Brain (organoid and tissue), 16 donors: ENCODE measurements at places on chromosomes 3 and 15.

- peak; percentile 60 for DNase-seq
Observed at GRCh38 chr3:154180836-154181691, 59.9 kb downstream of the ARHGEF26 start.

- no peak for DNase-seq
Observed at GRCh38 chr3:152056481-152056880, 183.0 kb downstream of the SUCNR1 start.

DNA sequence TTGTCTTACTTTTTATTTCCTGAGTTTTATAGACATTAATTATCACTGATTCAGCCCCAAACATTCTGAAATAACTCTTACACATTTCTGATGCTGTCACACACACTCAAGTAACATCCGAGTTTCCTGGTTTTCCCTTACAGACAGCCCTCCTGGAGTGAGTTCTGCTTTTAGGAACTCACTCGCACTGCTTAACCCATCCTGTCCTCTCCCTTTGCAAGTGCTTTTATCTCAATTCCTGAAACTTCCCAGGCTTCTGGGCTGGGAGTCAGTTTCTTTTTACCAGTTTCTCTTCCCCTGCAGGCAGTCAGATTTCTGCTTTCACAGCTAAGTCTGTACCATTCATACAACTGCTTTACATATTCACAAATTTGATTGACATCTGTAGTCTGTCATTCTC, 15.6 kb upstream of the SH3GL3 start:
- no peak for DNase-seq

GRCh38 chr3:29181149-29181780, 99.6 kb upstream of the RBMS3 start:
- DNase-seq: no peak

GRCh38 chr3:173912126-173912525, 514.6 kb downstream of the NLGN1 start:
- peak; percentile 28 for DNase-seq

DNA sequence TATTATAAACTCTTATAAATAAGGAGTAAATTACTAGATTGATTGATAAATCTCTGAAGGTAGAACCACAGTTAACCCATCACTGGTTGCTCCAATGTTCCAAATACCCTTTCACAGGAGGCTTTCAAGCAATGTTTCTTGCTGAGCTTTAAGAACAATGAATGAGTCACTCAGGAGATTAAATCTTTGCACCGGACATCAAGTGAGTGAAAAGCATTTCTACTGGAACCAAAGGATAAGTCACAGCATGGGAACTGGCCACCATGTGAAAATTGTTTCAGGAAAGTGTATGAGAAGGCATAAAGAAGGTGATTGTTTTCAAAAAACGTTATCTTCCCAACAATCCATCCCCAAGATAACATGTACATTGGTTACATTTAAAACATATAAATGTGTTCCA, 90.6 kb downstream of the CNTN3 start:
- DNase-seq: no peak

DNA sequence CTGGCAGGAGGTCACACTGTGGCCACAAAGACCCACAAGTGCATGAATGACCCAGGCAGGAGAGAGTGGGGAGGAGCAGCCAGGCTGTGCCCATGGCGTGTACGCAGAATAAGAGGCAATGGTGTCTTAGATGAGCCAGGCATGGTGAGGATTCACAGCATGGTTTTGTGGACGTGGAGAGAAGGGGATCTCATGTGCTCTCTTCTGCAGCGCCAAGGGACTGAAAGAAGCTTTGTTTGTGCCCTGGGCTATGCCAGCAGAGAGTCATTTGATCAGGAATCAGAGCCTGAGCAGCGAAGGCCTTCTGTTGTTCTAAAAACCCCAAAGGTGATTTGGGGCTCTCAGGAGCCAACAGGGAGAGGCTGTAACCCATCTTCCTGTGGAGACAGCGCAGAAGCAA, 18.7 kb upstream of the RPP14 start:
- DNase-seq: no peak

DNA sequence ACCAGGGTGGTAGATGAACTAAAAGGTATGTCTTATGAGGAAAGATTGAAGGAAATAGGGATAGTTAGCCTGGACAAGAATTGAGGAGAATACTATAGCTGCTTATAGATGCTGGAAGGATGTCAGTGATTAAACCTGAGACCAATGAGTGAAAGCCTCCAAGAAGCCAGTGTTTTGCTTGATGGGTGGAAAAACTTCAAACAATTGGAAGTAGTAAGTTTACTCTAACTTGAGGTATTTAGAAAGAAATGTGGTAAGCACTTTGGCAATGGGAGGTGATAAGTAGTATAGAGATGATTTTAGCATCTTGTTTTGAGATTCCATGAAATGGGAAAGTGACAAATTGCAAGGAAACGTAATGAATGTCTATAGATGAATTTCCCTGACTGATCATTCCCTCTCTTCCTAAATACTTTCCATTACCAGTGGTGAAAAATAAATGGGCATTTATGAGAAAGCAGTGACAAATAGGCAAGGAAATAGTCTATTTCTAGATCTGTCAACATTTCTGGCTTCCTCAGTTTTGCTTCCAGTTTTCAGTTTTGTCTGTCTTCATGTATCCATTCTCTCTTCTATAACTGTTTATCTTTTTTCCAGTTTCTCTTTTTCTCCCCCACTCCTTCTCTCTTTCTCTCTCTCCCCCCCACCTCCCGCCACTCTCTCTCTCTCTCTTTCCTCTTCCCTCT, 19.2 kb downstream of the SLC15A2 start:
- no peak for DNase-seq

GRCh38 chr15:79003896-79004295, 59.0 kb upstream of the CTSH start:
- no peak for DNase-seq

DNA sequence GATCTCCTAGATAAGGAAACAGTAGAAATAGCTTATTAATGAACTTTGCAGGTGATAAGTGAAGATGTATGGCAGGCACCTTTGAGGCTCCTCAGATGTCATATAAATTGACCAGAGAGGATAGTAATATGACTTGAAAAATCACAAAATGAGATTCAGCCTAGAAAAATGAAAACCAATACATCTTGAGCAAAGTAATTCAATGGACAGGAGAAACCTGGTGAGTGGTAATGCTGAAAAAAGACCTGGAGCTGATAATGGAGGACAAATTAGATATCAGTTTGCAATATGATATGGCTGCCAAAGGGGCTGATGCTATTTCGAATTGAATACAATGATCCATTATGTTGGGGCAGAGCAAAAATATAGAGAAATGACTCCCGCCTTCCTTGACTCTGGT, 103.9 kb downstream of the LSAMP start:
- no peak for DNase-seq

DNA sequence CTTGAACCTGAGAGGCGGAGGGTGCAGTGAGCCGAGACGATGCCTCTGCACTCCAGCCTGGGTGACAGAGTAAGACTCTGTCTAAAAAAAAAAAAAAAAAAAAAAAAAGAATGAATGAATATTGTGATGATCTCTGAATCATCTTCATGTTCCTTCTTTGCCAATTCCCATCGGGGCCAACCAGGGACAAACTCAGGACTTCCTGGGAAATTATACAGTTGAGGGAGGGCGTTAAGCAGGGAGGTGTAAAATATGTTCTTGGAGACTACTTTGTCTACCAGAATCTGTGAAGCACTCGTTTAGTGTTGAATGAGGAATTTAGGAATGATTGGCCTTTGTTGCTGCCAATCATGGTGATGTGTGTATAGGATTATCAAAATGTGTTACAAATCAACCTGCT, 210.6 kb downstream of the PTPRG start:
- no peak for DNase-seq

- DNase-seq: no peak
Observed at GRCh38 chr3:151976211-151977050, 103.0 kb downstream of the SUCNR1 start.

GRCh38 chr3:123032057-123032456, 4.5 kb upstream of the SEMA5B start:
- DNase-seq: no peak

DNA sequence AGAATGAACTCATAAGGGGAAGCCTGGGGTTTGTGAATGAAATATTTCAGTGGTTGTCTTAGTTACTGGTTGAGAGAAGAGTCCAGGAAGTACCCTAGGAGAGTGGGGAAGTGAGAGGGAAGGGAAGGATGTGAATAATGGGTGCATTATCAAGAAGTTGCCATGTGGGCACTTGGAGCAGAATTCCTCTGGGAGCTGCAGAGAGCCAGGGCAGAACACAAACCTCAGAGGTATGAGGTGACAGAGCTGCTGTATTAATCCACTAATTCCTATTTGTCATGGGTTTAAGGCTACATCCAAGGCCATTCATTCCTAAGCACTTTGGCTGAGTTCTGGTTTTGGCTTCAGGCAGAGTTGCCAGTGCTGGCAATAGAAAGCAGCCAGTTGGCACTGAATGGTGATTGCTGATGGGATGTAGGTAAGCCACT, 29.0 kb downstream of the NDUFB4 start:
- no peak for DNase-seq

- DNase-seq: peak; percentile 49
Observed at GRCh38 chr3:120816728-120817127, 74.2 kb downstream of the GTF2E1 start.

GRCh38 chr15:78263907-78264303, 457 bp upstream of the DNAJA4 start:
- no peak for DNase-seq

DNA sequence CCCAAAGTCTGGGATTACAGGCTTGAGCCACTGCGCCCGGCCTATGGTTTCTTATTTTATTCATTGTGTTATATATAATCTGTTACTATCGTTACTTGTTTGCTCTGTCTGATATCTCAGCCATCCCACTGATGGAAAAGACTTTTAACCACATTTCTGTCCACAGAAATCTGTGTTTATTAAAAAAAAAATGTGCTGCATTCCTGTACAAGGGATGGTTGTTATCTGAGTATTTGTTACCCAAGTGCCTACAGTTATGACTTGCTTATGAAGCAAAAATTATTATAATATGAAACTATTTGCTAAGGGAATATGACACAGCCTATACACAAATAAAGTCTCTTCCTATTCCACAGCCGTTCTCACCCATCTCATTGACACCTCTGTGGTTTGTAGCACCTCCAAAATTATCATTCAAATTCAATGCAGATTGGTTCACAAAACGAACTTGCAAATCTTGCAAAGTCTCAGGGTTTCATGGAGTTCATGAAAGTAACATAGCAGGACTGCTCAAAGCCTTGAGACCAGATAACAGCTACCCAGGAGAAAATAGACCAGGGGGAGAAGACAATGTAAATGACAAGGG, 47.4 kb upstream of the UBE2E1 start:
- no peak for DNase-seq

GRCh38 chr3:107753494-107753893, 230.7 kb downstream of the BBX start:
- DNase-seq: peak; percentile 84
